Left colon (tissue), 2 donors: ENCODE measurements at places on chromosomes 12 and 14. TPM values are rescaled to one million over a fixed set of nuclear protein-coding genes. Genes with fewer than 3 reads are reported as not detected.
A peak's percentile ranks its signal among the peaks of the same experiment; 100 is the strongest.

DNA sequence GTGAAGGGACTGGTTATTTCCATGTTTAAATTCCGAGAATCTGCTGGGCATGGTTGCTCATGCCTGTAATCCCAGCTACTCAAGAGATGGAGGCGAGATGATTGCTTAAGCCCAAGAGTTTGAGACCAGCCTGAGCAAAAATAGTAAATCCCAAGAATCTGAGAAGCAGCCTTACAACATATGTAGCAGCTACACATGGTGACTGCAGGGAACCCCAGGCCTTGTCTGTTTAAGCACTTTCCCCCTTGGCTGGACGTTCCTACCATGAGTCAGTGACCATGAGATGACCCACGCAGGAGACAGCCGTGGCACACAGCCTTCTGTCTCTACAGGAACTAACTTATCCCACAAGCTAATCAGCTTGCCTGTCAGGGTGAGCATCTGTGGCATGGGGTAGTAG lies 5.5 kb upstream of the SLC24A4 start:
- DNase-seq, result no peak

SIX6 gene
- total RNA-seq, result not detected

DNA sequence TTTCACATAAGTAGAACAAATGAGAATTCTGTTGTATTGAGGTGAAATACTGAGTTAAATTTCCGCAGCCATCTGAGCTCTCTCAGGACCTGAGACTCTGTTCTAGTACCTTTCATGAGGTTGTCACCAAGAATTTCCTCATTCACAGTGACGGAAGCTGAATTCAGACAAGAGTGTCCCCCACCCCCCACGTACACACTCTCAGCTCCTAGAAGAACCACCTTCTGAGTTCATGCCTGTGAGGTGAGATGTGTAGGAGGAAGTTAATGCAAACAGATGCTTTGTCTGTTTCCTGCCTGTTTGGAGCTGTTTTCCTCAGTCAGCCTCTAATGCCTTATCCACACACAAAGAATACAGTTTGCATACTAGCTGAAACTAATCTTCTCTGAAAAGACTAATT lies 18.2 kb downstream of the BICDL1 start:
- DNase-seq, result no peak

DNA sequence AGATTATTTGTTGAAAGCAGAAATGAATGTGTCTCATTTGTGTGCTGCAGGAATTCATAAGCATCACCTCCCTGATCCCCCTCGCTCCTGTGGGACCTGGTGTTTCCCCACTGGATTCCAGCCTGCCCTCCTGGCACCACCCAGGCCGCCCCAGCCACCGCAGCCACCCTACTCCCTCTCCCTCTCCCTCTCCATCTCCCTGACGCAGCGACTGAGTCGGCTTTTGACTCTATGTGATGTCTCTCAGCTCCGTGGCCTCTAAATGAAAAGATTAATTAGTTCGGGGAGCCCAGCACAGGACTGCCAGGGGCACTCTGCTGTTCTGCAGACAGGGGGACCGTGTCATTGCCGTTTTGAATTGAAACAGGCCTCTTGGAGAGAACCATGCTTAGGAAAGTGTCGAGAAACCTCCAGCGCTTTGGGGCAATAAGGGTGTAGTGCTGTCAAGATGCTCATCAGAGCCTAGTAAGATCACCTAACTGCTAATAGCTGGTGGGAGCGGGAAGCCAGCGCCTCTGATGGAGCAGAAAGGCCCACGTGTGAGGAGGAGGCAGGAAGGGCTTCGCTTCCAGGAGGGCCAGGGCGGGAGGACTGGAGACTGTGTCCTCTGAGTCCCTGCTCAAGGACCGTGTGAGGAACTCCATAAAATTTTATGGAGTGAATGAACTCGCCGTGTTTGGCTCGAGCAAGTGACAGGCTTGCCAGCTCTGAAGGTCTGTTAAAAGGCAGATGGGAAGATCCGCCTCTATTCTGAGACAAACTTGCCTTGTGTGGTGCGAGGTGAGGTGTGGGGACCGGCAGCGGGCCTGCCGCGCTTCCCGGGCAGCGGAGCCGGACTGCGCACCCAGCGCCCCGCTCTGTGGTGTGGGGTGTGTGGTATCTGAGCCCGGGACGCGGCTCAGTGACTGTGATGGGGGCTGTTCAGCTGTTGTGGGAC lies 157.4 kb upstream of the C14orf180 start:
- DNase-seq, result no peak

DNA sequence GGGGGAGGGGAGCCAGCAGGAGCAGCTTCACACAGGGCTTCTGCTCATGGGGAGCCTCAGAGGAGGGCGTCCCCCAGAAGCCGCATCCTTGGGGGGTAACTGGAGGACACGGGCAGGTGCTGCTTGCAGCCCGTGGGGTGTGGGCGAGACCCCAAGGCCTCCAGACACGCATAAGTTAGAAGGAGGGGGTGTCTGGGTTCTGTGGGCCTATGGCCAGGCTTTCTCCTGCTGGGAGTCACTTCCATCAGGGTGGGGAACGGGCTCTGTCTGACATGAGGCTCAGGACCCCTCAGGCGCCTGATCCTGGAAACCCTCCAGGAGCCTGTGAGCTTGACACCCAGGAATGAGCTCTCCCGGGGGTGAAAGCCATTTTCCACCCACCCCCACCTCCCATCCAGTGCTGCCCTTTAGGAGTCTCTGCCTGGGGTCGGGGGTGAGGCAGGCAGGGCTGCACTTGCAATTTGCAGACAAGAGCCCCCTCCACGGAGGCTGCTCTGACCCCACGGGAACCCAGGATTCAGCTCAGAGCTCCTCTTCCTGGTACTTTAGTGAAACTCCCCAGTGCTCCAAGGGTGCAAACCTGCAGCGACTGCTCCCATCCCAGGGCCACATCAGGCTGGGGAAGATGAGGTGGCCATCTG lies 325.7 kb downstream of the ADGRD1 start:
- no peak for DNase-seq

DNA sequence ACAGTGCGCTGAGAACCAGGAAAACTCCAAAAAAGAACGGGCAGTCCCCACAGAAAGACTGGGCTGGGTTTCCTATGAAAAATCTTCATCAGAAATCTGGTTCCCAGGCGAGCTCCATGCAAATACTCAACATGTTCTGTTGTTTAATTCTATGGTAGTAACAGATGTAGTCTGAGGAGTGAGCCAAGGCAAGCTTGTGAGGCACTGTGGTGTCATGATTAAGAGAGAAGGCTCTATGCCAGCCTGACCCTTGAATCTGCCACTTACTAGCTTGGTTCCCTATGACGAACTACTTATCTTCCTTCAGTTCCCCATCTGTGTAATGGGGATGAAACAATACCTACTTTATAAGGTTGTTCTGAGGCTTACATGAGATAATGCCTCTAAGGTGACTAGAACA lies 10.7 kb downstream of the POMT2 start:
- no peak for DNase-seq

GRCh38 chr12:98651328-98651727 lies 6.2 kb downstream of the APAF1 start:
- DNase-seq, result no peak

GRCh38 chr12:84822525-84822924 lies 90.1 kb downstream of the SLC6A15 start:
- DNase-seq, result no peak

GRCh38 chr12:22993609-22994315 lies 368.8 kb downstream of the ETNK1 start:
- DNase-seq, result no peak

DNA sequence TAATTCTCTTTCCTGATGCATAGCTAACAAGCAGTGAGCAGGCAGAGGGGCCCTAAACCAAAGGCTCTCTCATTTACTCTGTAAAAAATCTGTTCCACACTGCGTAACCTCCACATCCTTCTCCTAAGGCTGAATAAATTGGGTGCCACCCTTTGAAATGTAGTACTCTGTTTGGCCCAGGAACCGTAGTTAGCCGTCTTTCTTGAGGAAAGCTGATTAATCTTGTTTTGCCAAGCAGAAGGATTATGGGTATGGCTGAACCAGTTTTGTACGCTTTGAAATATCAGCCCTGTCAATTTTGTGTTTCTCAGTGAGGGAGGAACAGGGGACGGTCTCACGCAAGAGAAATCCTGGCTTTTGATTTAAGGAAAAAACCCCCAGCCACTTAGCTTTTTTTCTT lies 19.7 kb downstream of the EML1 start:
- no peak for DNase-seq

DNA sequence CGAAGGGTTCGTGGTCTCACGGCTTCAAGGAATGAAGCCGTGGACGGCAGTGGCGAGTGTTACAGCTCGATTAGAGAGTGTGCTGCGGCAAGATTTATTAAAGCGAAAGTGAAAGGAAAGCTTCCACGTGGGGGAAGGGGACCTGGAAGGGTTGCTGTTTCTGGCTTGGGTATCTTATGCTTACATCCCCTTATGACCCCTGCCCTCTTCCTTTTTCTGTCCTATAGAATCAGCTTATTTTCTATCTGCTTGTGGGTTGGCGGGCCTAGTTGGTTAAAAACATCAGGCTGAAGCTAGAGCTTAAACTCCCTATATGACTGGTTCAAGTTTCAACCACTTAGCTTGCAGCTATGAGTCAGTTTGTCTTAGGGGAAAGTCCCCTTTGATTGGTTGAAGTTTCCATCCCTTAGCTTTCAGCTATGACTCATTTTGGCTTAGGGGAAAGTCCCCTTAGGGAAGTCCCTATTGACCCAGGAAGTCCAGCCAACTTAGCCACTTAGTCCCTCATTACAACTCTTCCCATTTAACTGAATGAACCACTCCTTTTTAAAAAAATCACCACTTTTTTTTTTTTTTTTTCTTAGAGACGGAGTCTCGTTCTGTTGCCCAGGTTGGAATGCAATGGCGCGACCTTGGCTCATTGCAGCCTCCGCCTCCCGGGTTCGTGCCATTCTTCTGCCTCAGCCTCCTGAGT lies 1494.7 kb upstream of the TMEM132C start:
- peak; percentile 11 for DNase-seq

MYF5 gene
- not detected for total RNA-seq

GALNT8 gene
- total RNA-seq, result 41.0 TPM

DNA sequence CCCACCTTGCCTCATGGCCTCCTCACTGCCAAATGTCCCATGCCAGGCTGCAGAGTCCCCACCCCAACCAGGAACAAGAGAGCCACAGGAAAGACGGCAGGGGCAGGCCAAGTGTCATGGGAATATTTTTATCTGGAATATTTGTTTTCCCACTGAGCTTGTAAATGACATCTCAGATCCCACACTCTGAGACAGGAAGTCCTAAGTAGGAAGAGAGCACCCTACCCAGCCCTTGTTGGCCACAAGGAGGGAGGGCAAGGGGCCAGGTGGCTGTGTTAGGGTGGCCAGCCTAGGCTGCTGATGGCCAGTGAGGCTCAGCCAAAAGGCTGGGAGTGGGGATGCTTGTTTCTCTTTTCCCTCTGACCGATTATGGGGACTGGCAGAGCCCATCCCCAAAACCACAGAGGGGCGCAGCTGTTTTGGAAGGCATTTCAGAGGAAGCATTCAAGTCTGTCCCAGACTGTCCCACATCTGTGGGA lies 7.7 kb upstream of the MEG3 start:
- no peak for DNase-seq

KERA gene
- not detected for total RNA-seq

HOMEZ gene
- 15.3 TPM for total RNA-seq

TMTC1 gene
- 7.7 TPM for total RNA-seq

P2RX2 gene
- 0.34 TPM for total RNA-seq

- DNase-seq, result no peak
These were observed at the start of gene KRT7 for GRCh38 chr12:52232674-52233461. Gene KRT7 (plus strand): TSS chr12:52233243. CDS start chr12:52233297, 54 bp downstream.

KRT81 gene
- total RNA-seq, result not detected

DNA sequence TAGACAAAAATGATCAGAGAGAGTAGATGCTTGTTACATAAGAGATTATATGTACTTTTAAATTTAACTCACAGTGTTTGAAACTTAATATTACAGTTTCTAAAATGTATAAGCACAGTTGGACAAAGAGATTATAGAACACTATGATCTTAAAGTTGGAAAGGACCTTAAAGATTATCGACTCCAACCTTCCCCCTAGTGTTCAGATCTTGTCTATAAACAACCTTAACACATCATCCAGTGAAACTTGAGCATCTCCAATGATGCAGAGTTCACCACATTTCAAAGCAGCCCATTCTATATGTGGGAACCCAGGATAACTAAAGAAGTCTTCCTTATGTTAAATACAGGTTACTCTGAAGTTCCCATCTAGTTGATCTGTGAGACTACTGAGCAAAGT lies 480.8 kb downstream of the RMST start:
- DNase-seq, result no peak

OR5AU1 gene
- not detected for total RNA-seq

GPR135 gene
- total RNA-seq, result 1.5 TPM

GPR162 gene
- 1.3 TPM for total RNA-seq

CCDC196 gene
- 1.2 TPM for total RNA-seq

GRCh38 chr12:112714166-112714710 lies 77.3 kb upstream of the RPH3A start:
- no peak for DNase-seq

- no peak for DNase-seq
These were observed 531.3 kb downstream of the GALC start for GRCh38 chr14:87461704-87462103.

GRCh38 chr12:41293011-41293410 lies 104.9 kb downstream of the PDZRN4 start:
- DNase-seq, result no peak

DNA sequence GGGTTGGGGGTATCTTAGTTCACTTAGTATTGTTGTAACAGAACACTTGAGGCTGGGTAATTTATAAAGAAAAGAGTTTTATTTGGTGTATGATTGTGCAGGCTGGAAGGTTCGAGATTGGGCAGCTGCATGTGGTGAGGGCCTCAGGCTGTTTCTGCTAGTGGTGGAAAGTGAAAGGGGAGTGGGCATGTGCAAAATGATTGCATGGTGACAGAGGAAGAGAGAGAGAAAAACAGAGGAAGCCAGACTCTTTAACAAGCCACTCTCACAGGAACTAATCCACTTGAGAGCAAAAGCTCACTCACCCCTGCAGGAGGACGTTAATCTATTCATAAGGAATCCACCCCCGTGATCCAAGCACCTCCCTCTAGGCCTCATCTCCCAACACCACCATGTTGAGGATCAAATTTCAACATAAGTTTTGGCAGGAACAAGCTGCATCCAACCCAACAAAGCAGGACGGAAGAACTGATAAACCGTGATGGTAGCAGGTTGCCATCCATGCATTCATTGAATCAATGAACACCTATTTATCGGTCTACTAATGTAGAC lies 165.0 kb upstream of the GZMB start:
- no peak for DNase-seq

DNA sequence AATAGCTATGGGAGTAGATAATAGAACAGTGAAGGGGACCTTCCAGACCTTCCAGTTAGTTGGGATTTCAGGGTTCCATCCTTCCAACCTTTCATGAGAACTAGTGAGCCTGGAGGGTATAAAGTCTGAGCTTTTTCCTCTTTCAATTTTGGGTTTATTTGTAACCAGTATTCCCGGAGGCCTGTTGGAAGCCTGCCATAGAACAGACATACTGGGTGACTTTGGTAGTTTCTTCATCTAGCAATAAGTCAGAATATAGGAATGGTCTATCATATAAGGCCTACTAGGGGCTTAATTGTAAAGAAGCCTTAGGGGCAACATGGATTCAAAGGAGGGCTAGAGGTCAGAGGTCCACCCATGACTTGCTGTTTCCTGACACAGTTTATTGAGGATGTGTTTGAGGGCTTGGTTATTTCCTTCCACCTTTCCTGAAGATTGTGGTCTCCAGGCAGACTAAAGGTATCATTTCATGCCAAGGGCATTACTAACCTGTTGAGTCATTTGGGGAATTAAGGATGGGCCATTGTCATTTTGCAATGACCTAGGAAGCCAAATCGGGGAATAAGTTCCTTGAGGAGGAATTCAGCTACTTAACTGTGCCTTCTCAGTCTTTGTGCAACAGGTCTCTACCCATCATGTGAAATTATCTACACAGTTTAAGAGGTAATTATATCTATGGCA lies 410.3 kb downstream of the SLC6A15 start:
- DNase-seq, result no peak

- DNase-seq, result no peak
These were observed 294 bp downstream of the SAMD15 start for GRCh38 chr14:77377502-77377844.
